Hepatocyte (in vitro differentiated cells): ENCODE measurements at places on chromosomes 5 and 9. TPM values are rescaled to one million over a fixed set of nuclear protein-coding genes. Genes with fewer than 3 reads are reported as not detected.

- DNase-seq: no peak
- H3K4me3 ChIP-seq: no peak overlapping the region
- no peak overlapping the region for H3K27ac ChIP-seq
- H3K4me1 ChIP-seq: no peaks in the 10 kb centered on the region
- H3K27me3 ChIP-seq: no peaks in the 10 kb centered on the region
Measured at GRCh38 chr9:119181561-119181960, 187.7 kb downstream of the BRINP1 start.

DNA sequence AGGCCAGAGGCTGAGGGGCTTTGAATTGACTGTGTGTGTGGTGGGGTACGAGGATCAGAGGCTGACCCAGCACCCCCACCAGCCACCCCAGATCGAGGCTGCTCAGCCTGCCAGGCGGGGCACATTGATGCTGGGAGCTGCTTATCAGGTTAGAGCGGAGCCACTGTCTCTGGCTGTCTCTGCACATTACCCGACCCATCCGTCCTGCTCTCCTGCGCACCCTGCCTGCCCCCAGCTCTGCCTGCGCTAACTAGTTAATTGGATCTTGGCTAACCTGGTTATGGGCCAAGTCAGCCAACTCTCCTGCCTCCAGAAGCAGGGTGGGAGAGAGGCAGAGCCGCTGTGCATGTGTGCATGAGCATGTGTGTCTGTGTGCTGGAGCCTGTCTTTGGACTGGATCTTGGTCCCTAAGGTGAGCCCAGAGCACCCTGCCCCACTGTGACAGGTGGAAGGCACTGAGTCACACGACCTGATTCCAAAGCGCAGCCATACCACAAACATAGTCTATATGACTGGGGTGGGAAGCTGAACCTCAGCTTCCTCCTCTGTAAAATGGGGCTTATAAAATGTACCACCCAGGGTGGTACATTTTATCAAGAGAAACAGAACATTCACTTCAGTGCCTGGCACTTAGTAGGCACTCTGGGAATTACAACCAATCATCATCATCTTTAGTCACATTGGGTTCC, 39.7 kb downstream of the PCDH1 start:
- no peak for DNase-seq
- H3K4me1 ChIP-seq: no peaks in the 10 kb centered on the region
- no peak overlapping the region for H3K4me3 ChIP-seq
- no peaks in the 10 kb centered on the region for H3K36me3 ChIP-seq
- no peaks in the 10 kb centered on the region for H3K27me3 ChIP-seq

GRCh38 chr5:119945691-119946090, 316.3 kb downstream of the FAM170A start:
- no peak for DNase-seq
- no peak overlapping the region for H3K27ac ChIP-seq
- H3K36me3 ChIP-seq: no peaks in the 10 kb centered on the region
- H3K27me3 ChIP-seq: no peaks in the 10 kb centered on the region
- no peaks in the 10 kb centered on the region for H3K4me1 ChIP-seq

- no peaks in the 10 kb centered on the region for H3K36me3 ChIP-seq
- no peak for DNase-seq
- no peaks in the 10 kb centered on the region for H3K27me3 ChIP-seq
- H3K4me3 ChIP-seq: no peak overlapping the region
- H3K27ac ChIP-seq: no peak overlapping the region
- H3K4me1 ChIP-seq: peaks cover 7% of the 10 kb centered on the region
Measured at GRCh38 chr5:172508471-172509404, 54.4 kb upstream of the SH3PXD2B start.

- no peak for DNase-seq
- H3K27ac ChIP-seq: no peak overlapping the region
- no peaks in the 10 kb centered on the region for H3K4me1 ChIP-seq
- H3K36me3 ChIP-seq: no peaks in the 10 kb centered on the region
Measured at GRCh38 chr5:84131372-84131771, 253.3 kb downstream of the EDIL3 start.

GRCh38 chr5:65696892-65697291, 25.0 kb downstream of the SGTB start:
- no peak overlapping the region for H3K27ac ChIP-seq
- no peaks in the 10 kb centered on the region for H3K27me3 ChIP-seq
- no peaks in the 10 kb centered on the region for H3K4me1 ChIP-seq
- H3K36me3 ChIP-seq: no peaks in the 10 kb centered on the region
- no peak for DNase-seq

DNA sequence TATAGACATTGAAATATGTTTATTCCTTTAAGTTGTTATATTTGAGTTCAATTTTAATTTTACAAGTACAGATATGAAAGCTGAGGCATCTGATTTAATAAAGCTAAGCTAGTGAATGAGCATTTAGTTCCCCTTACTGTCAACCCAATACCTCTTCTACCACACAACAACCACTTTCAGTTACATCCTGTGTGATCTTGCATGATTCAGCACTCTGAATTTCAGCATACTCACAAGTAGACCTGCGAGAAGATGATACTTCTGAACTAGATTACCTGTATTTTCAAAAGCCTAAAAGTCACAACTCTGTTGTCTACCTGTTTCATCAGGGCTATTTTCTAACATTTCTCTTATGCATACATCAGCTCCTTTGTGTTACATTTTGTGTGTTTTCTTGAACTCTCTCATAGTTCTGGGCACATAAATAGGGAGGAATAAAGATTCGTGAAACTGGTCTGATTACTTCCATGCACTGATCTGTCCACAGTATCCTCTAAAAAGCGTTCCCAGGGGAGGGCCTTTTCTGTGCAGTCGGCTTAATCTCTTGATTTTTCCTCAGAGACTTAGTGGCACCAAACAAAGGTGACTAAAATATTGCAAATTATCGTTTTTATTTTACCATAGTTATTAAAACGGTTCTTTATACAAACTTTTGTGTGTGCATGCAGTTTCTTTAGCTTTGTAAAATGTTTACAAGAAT, 2025.5 kb upstream of the NUDT12 start:
- H3K27me3 ChIP-seq: no peaks in the 10 kb centered on the region
- no peak overlapping the region for H3K4me3 ChIP-seq
- no peak for DNase-seq
- H3K36me3 ChIP-seq: no peaks in the 10 kb centered on the region
- no peaks in the 10 kb centered on the region for H3K4me1 ChIP-seq

- H3K4me3 ChIP-seq: no peak overlapping the region
- H3K36me3 ChIP-seq: no peaks in the 10 kb centered on the region
- H3K4me1 ChIP-seq: no peaks in the 10 kb centered on the region
- H3K27me3 ChIP-seq: no peaks in the 10 kb centered on the region
- DNase-seq: no peak
Measured at GRCh38 chr9:85554349-85554748, 187.4 kb downstream of the AGTPBP1 start.

- no peaks in the 10 kb centered on the region for H3K4me1 ChIP-seq
- H3K27me3 ChIP-seq: no peaks in the 10 kb centered on the region
- no peak overlapping the region for H3K27ac ChIP-seq
- no peaks in the 10 kb centered on the region for H3K36me3 ChIP-seq
Measured at GRCh38 chr9:133188006-133188842, 20.8 kb downstream of the OBP2B start.

BNC2 gene
- total RNA-seq: 16.5 and 20.7 TPM in 2 replicates

SET gene
- total RNA-seq: 343 and 416 TPM in 2 replicates

SPAAR gene
- not detected in 2 replicates for total RNA-seq

CTSV gene
- 106 and 107 TPM in 2 replicates for total RNA-seq
